Activated CD8-positive, alpha-beta memory T cell treated with anti-CD3 and anti-CD28 coated beads for 48 hours (primary cell): ENCODE measurements at places on chromosomes 2 and 18.

DNA sequence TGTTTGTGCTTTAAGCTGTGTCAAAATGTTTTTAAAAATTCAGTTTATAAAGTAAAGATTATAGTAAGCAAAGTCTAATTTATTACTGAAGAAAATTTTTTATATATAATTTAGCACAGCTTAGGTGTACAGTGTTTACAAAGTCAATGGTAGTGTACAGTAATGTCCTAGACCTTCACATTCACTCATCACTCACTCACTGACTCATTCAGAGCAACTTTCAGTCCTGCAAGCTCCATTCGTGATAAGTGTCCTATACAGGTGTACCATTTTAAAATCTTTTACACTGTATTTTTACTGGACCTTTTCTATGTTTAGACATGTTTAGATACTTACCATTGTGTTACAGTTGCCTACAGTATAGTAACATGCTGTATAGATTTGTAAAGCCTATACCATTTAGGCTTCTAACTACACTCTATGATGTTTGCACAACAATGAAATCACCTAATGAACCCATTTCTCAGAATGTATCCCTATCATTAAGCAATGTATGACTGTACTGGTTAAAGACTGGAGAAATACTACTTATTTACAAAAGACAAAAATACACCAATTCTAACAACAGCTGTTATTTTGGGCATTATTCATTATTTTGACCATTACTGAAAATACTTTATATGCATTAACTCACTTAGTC lies 95.1 kb downstream of the STRN start:
- DNase-seq, result no peak

GRCh38 chr18:23085066-23085465 lies 50.2 kb upstream of the CABLES1 start:
- DNase-seq, result no peak

- no peak for DNase-seq
Measured at GRCh38 chr18:11089931-11090715, 59.2 kb downstream of the PIEZO2 start.

GRCh38 chr2:159828738-159829137 lies 30.7 kb upstream of the CD302 start:
- DNase-seq, result no peak

DNA sequence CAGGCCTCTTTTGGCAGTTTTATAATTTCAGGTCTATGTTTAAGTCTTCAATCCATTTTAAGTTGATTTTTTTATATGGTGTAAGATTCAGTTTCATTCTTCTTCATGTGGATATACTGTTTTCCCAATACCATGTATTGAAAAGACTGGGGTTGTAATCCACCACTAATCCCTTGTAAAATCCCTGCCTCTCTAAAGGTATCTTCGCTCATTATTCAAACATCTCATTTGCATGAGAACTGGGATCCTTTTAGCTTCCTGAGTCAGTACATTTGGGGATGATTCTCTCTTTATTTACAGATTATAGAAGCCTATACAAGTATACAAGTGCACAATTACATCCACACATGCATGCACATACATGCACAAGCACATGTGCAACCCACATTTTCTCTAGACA lies 25.3 kb downstream of the DHRS9 start:
- DNase-seq, result no peak

- no peak for DNase-seq
Measured at GRCh38 chr2:230706053-230706521, 6.6 kb upstream of the CAB39 start.

GRCh38 chr18:45163871-45164270 lies 451.4 kb upstream of the SLC14A2 start:
- DNase-seq, result no peak

- no peak for DNase-seq
Measured at GRCh38 chr2:99850084-99850710, 292.2 kb downstream of the AFF3 start.

DNA sequence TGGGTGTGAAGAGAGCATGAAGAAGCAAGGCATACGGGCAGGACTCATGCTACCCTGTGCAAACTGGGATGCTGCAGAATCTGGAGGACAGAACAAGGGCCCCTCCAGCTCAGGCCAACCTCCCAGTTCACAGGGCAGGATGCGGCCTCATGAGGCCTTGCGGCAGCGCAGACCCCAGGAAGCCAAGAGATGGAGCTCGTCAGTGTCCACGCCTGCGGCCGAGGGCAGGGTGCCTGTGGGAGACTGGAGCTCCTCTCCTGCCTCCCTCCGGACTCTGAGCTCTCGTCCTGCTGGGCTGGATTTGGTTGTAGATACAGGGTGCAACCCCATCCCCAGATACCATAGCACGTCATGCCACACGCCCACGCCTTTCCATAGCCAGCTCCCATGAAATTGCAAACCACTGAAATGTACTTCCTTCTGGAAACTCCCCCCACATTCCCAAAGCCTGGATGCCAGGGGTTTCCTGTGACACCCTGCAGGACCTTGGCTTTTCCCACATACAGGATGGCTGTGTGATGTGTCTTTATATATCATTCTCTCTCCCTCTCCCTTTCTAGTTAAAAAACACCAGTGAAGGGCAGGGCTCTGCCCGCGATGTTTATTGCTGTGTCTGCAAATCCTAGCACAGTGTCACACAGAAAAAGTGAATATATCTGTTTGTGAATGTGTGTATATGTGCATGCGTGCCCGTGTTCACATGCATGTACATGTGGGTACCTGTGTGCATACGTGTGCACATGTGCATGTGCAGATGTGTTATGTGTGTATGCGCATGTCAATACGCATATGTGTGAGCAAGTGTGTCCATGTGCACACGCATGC lies 12.3 kb upstream of the SNTG2 start:
- DNase-seq, result no peak
